WTC11 (cell line): ENCODE measurements at places on chromosomes 11 and 22. TPM values are rescaled to one million over a fixed set of nuclear protein-coding genes. Genes with fewer than 3 reads are reported as not detected.

Gene ART1
- total RNA-seq: not detected in 3 replicates

- DNase-seq: peak; percentile 43
Measured at GRCh38 chr11:62497132-62497801, 49.3 kb downstream of the AHNAK start.

Gene VSIG10L2
- not detected in 3 replicates for total RNA-seq

DNA sequence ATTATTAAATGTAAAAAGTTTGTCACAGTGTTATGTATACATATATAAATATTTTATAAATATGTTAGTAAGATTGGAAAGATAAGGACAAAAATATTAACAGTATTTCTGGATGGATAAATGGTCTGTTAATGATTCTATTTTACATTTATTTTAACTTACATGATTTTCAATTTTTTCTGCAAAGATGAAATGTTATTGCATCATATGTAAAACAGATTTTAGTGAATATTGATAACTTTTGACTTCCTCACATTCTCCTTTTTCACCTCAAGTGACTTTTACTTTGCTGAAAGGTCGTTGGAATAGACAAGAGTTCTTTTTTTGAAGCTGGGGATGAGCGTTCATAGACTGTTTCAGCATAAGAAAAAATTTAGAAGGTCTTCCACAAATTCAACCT is 1554.7 kb upstream of the TENM4 start:
- no peak for DNase-seq

- DNase-seq: no peak
Measured at GRCh38 chr11:72971192-72971967, 157.2 kb downstream of the ATG16L2 start.

DNA sequence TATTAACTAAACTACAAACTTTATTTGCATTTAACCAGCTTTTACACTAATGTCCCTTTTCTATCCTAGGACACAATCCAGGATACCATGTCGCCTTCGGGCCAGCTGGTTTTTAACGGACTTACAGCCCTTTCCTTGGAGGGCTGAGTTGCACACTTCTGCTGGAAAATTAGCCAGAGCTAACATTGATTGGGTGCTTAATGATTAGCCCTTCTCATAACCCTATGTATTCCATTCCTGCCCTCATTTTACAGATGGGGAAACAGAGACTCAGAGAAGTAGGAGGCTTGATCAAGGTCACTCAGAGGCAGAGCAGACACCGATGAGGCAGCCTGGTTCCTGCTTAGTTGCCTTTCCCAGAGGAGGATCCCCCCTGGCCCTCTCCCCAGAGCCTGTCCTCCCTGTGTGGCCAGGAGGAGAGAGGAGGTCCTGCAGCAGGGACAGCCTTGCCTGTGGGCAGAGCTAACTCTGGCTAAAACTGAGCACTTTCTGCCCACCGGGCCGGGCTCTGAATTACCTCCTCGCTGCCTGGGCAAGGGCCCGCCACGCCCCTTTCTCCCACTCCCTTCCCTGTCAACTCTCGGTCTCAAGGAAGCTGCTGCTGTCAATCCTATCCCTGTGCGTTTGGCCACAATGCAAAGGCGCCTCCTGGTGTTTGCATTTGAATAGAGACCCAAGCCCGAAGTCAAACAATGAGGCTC is 59.6 kb upstream of the PAX6 start:
- peak; percentile 87 for DNase-seq

GRCh38 chr11:100816823-100817222 is 129.7 kb downstream of the ARHGAP42 start:
- no peak for DNase-seq

GRCh38 chr11:36455658-36456111 is 54.4 kb downstream of the TRAF6 start:
- DNase-seq: no peak

Gene CSF2RB
- 0.05 to 0.07 TPM (median 0.07 TPM) in 3 replicates for total RNA-seq

- DNase-seq: no peak
Measured at GRCh38 chr22:48891688-48892577, 935.7 kb downstream of the BRD1 start.

DNA sequence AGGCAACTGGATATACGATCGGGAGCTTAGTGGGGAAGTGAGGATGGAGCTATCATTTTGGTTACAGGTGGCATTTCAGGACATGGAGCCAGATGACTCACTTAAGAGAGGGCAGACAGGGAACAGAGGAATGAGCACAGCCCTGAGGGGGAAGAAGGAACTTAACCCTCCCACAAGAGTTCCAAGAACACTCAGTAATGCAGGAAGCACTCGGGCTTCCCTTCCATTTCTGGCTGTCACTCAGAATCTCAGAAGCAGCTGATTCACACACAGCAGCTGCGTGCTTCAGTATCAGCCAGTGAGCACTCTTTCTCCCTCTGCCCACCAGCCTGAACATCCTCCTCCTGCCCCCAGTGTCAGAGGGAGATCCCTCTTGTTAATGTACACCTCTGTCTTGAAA is 34.8 kb downstream of the EFCAB6 start:
- DNase-seq: no peak

Gene TBX10
- total RNA-seq: 0.21 TPM in 1 of 3 replicates, not detected in the others

DNA sequence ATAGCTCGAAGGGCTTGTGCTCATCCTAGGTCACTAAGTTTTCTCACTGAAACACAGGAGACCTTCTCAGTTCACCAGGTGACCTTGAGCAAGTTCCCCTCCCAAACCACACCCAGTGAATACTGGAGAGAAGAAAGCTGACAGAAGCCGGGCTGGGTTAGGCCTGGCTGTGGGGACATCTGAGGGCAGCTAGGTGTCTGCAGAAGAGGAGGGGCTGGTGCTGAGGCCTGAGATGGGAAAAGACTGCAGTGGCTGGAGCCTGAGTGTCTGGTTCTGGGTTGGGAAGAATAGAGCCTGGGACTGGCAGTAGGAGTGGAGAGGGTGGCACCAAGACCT is 602 bp upstream of the INPP5J start:
- no peak for DNase-seq

DNA sequence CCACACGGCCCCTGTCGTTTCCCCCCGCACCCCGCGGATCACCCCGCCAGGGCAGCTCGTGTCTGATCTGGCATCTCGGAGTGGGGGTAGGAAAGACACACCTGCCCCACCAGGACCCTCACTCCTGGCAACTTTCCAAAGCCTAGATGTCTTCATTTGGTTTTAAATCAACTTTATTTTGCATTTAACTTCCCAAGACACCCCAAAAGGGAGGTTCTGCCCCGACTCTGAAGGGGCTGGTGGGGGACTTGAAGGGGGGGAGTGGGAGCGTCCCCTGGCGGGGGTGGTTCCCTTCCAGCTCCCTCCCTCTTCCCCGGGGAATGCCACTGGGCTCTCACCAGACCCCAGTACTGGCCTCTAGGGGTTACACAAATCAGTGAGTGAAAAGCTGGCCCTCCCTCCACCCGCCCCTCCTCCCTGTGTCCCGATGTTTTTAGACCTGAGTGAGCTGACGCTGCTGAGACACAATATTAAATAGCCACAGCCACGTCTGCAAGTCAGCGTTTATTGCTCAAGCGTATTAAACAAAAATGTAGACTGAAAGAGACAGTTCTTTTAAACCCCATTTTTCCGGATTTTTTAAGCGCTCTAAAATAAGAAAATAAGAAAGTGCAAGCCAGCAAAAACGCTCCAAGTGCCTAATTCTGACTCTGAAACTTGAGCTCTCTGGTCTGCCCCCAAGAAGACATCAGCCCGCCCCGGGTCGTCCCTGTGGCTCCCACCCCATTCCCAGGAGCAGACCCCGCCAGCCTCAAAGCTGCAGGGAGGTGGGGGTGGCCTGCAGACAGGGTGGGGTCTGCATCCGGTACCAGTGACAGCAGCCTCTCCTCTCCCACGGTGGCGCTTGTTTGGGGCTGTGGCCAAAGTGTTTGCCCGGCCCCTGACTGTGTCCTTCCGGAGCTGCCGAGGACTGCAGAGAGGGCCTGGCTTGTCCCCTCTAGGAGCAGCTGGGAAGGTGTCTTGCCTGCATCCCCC is 1.1 kb upstream of the TTLL8 start:
- DNase-seq: peak; percentile 59

DNA sequence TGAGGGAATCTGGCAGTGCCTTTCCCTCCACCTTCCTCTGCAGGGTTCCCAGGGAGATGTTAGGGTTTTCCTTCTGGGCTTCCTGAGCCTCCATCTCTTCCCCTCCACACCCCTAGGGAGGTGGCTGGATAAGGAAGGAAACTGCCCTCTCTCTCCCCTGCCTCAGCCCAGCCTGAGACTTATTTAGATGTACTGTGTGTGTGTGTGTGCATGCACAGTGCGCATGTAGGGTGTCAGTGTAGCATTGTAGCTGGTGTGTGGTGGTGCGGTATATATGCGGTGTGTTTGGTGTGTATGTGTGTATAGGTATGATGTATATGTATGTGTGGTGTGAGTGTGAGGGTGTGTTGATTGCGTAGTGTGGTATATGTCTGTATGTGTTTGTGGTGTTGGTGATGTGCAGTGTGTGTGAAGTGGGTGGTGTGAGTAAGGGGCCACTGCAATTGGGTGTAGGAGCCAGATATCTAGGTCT is 1.5 kb downstream of the FXYD6 start:
- no peak for DNase-seq

- no peak for DNase-seq
Measured at GRCh38 chr11:3056296-3057068, 741 bp downstream of the CARS1 start.

GRCh38 chr11:109040303-109040702 is 375.4 kb downstream of the DDX10 start:
- DNase-seq: peak; percentile 41

DNA sequence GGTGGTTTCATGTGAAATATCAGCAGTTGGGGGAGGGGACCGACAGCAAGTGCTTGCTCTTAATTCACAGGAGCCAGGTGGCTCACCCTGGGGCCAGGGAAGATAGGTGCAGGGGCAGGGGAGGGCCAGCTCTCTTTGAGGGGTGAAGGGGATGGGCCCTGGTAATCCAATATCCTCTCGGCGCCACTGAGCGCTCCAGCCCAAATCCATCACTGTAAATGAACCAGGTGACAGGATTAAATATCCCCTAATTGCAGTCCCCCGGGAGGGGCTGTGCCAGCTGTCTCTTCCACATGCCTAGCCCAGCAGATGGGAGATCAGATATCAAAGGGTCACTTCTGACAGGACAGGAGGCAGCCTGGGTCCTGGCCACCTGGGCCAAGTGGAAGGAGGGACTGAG is 531.8 kb upstream of the CADM1 start:
- DNase-seq: no peak

Gene CRYAB
- total RNA-seq: 1.3 to 2.1 TPM (median 1.4 TPM) in 3 replicates
